ENCODE measurements at places on chromosomes 6 and 20. TPM values are rescaled to one million over a fixed set of nuclear protein-coding genes. Genes with fewer than 3 reads are reported as not detected.

The MYCT1 gene
- not detected for total RNA-seq

The CDSN gene
- 0.14 TPM for total RNA-seq

The CYB5R4 gene
- total RNA-seq: 9.5 TPM

The CDH4 gene
- 2.0 TPM for total RNA-seq

The GHRH gene
- not detected for total RNA-seq

The ABT1 gene
- 20.0 TPM for total RNA-seq

The POU5F1 gene
- total RNA-seq: 0.60 TPM

The TRAPPC3L gene
- not detected for total RNA-seq

The VNN1 gene
- total RNA-seq: not detected

The SIGLEC1 gene
- not detected for total RNA-seq

The RCAN2 gene
- not detected for total RNA-seq

The CRYBG1 gene
- 94.2 TPM for total RNA-seq

The C6orf47 gene
- 18.1 TPM for total RNA-seq

The BHLHE23 gene
- total RNA-seq: not detected

The TCF15 gene
- not detected for total RNA-seq

The MTHFD1L gene
- total RNA-seq: 37.5 TPM

The MCHR2 gene
- total RNA-seq: not detected

The SLC24A3 gene
- total RNA-seq: 0.09 TPM

The SGK2 gene
- not detected for total RNA-seq

The MAS1 gene
- total RNA-seq: not detected

The TCF21 gene
- not detected for total RNA-seq

The PHACTR2 gene
- 16.1 TPM for total RNA-seq

The EDN1 gene
- total RNA-seq: 8.1 TPM

The ELOVL2 gene
- total RNA-seq: not detected

The ADGRF1 gene
- 24.3 TPM for total RNA-seq

The LRRC73 gene
- 0.21 TPM for total RNA-seq

The LTB gene
- 1.5 TPM for total RNA-seq

The KCNB1 gene
- not detected for total RNA-seq

The TAGAP gene
- total RNA-seq: 0.42 TPM

The RNF39 gene
- 4.9 TPM for total RNA-seq

The B3GALT4 gene
- total RNA-seq: 8.2 TPM

The ANKEF1 gene
- 9.0 TPM for total RNA-seq

The PPDPF gene
- 415 TPM for total RNA-seq

The NRSN1 gene
- total RNA-seq: not detected

The ENPP1 gene
- 0.42 TPM for total RNA-seq

The SULF2 gene
- total RNA-seq: 56.8 TPM

The BPIFA2 gene
- not detected for total RNA-seq

The CFAP61 gene
- not detected for total RNA-seq

The AHI1 gene
- total RNA-seq: 3.6 TPM

The B3GAT2 gene
- total RNA-seq: not detected

The HAO1 gene
- total RNA-seq: not detected

The ENPP5 gene
- total RNA-seq: 0.92 TPM

The PDRG1 gene
- 18.0 TPM for total RNA-seq

The VWA7 gene
- total RNA-seq: 1.6 TPM

The FAM83C gene
- 3.2 TPM for total RNA-seq

The COX4I2 gene
- total RNA-seq: not detected
